ENCODE measurements at places on chromosomes 4 and X.

- DNase-seq: no peak
Measured at GRCh38 chr4:132266374-132266773, 882.7 kb upstream of the PCDH10 start.

GRCh38 chr4:110663738-110664444, 41.0 kb upstream of the PITX2 start:
- no peak for DNase-seq

DNA sequence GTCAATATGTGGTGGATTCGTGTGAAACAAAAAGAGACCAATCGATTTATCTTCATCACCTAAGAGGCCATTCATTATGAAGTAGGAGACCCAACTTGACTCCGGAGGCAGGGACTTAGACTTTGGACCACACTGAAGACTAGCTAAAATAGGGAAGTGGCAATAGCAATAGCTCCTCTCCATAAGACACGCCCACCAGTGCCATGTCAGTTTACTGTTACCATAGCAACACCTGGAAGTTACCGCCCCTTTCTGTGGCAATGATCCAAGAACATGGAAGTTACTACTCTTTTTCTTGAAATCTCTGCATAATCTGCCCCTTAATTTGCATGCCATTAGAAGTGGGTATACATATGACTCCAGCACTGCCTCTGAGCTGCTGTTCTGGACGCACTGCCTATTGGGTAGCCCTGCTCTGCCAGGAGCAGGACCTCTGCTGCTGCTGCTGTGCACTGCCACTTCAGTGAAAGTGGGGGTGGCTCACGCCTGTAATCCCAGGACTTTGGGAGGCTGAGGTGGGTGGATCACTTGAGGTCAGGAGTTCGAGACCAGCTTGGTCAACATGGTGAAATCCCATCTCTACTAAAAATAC, 163.2 kb downstream of the PRKX start:
- no peak for DNase-seq

DNA sequence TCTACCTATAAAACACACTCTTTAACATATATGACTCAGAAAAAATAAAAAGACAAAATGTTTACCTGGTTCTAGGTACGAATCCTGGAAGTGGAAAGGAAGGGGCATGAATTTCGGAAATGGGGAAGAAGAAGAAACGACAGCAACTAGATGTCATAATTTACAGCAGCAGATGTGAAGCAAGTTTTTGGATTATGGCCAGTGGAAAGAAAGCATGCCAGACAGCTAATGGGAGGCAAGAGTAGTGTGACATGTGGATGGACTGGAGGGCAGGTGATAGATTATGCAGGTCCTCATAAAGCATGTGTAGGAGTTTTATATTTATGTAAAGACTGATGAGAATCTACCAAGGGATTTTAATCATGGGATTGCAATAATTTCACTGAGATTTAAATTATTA, 279.0 kb upstream of the TACR3 start:
- DNase-seq: no peak

GRCh38 chrX:43813898-43814297, 68.4 kb downstream of the MAOB start:
- no peak for DNase-seq

DNA sequence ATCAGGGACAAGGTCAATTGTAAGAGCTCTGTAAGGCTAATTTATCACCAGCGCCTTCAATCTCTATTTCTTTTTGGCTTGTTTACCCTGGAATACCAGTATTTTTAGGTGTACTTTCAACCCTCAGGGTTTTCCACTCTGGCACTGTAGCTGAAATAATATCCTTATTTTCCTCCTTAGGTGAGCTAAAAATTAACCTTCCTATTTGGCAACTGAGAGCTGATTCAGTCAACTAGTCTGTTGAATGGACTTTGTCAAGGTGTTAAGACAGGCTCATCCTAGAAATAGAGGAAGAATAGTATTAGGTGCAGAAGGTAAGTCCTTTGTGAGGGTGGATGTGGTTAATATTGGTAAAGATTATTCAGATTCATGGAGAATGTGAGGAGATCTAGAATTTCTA, 101.3 kb upstream of the BANK1 start:
- DNase-seq: no peak

DNA sequence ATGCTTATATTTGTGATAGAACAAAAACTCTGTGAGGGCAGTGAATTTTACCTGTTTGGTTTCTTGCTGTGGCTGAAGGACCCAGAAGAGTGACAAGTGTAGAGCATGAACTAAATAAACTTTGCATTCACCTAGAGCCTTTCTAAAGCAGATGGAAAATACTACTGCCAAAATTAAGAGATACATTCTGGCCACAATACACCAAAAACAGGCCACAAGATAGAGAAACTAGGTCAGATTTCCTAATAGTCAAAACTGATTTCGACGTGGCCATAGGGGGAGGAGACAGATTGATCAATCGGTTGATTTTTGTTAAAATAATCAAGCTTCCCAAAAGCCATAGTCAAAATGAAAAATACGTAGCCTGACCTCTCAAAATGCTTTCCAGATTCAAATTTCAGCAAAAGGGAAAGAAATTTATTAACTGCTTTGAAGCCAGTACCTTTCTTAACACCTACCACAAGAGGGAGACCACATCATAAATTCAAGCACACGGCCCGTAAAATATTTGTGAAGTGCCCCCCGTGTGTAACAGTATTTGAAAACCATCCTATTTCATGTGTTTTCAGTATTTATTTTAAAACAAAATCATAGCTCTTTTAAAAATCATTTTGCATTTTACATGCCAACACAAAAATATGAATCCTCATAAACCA, 132.4 kb downstream of the CORIN start:
- DNase-seq: no peak

DNA sequence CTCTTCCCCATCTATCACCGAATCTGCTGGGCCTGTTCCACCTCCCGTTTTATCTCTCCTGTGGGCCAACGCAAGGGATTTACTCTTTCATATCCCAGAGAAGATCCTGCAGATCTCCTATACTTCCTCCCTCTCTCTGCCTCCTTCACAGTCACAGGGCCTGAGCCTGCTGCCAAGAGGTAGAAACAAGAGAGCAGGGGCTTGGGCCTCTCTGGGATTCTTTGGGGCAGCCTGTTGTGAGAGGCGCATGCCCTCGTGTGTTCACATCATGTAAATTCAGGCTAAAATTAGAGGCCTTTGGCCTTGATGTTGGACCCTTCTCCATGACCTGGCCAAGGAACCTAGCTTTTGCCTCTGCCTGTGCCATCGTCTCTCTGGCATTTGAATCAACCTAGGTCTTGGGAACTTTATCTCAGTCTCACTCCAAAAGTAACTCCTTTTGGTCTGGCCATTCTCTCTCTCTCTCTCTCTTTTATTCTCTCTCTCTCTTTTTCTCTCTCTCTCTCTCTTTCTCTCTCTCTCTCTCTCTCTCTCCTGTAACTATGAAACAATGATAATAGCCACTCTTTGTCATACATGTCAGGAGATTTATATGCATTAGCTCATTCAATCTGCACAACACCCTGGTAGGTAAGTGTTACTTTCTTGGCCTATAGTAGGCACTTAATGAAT, 20.0 kb upstream of the EFNB1 start:
- DNase-seq: no peak

DNA sequence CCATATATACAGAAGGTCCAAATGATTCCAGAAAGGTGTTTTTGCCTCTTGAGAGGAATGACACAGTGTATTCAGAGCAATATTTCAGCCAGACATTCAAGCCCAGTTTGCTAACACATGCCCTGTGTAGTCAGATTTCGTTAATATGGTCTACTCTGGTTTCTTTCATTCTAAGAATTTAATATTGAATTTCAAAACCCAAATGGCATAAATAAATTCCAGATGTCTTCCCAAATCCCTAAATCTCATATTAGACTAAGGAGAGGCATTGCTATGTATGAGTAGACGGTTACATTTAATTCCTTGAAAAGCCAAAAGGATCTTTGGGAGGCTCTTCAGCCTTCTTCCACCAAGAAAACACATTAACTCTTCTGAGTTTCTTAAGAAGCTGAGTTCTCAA, 66.3 kb upstream of the C1QTNF7 start:
- no peak for DNase-seq

- DNase-seq: no peak
Measured at GRCh38 chr4:110484767-110485166, 8.8 kb downstream of the ENPEP start.

DNA sequence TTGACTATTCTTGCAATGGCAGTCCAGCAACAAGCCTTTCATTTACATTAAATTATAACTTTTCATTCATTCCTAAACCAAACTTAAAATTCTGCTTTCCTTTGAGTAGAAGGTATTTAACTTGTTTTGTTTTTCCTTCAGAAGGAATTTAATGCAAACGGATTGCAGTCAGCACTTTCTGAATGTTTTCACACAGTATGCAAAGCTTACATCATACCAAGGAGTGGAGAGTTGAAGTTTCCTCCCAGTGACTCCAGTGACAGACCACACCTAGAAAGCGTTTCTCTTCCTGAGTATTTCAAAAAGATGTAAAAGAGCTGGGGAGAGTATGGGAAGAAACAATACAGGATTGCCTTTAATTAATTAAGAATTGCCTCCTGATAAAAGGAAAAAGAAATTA, 8.1 kb downstream of the EPGN start:
- no peak for DNase-seq

DNA sequence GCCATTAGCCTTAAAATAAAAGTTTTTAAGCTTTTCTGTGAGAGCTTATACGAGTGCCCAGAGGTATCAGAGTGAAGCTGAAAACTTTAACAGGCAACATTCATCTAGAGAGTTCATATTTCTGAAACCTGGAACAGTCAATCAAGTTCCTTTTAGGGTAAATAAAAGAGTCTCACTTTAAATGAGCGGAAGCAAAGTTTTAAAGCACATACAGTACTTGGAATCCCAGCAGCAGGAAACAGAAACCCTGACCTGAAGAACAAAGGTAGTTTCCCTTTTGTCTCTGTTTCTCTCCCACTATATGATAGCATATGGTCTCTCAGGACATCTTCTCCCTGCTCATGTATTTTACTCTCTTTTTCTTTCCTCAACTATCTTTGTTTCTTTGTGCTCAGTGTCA, 153.0 kb downstream of the ASB9 start:
- DNase-seq: no peak

- no peak for DNase-seq
Measured at GRCh38 chr4:20878806-20879205, 178.5 kb downstream of the PACRGL start.

DNA sequence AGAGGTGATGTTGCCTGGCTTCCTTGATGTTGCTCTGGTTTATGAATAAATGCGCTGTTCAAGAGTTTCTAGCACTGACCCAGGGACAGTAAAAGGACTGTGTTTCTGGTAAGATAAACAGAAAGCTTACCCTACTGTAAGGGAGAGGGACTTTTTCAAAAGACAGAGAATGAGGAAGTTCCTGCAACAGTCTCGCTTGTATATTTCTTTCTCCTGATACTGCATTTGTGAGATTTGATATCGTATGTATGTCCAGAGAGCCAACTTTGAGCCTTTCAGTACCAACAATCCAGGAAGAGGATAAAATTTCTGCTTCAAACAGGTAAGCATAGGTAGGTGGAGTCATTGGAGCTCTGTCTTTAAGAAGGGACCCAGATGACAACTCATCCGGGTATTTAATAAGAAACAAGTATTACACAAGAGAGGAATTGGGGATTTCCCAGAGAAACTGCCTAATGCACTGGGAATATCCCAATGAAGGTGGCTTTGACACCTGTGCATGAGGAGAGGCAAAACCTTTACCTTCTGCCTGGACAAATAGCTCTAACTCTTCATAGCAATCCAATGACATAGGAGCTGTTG, 773 bp downstream of the DAPP1 start:
- DNase-seq: no peak

DNA sequence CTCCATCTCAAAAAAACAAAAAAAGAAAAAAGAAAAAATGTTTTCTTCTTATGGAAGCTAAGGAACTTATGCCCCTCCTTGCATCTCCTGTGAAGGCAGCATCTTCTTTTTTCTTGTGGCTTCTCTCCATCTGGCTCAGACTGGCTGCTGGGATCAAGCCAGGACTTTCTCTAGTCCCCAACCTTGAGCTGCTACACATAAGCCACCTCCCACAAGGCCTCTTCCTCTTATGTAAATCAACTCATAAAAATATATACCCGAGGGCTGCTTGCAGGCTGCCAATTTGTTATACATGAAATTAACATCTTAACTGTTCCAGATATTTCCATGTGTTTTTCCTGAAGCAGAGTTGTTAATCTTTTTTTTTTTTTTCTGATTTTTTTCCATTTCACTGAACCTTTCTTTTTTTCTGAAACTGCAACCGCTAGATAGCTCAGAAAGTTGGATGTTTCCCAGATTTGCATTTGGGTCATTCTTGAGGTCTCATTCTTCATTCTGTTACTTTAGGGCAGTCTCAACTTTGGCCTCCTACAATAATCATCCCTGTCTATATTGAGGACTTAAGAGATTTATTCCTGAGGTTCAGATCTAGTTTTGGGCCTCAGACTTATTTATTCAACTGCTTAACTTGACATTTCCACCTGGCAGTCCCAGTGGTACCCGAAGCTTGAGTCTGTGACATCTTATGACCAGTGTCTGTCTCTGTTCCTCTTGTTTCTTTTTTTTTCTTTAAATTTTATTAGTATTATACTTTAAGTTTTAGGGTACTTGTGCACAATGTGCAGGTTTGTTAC, 10.3 kb downstream of the SNX25 start:
- no peak for DNase-seq

DNA sequence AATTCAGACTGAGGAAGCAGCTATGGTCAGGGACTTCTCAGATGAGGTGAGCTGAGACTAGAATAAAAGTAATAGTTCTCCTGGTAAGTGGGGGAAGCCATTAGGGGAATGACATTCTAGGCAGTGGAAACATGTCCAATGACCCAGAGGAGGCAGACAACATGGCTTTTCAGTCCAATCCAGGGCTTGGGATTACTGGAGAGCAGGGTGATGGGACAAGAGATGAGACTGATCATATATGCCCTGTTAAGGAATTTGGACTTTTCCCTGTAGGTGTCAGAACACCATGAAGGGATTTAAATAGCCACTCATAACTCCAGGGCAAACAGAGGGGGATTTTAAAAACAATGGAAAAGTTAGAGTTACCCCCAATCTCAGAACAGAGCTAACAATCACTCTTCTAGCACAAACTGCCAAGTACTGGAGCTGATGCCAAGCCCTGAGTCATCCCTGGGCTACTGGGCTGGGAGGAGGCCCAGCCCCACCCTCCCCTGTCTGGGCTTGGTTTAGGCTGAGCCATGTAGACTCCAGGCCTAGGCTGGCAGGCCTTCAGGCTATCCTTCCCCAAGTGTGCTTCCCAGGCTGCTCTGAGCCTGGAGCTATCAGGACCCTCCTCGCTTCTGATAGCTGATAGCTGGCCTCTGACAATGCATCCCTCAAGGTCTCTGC, 22.7 kb upstream of the MSN start:
- DNase-seq: no peak

DNA sequence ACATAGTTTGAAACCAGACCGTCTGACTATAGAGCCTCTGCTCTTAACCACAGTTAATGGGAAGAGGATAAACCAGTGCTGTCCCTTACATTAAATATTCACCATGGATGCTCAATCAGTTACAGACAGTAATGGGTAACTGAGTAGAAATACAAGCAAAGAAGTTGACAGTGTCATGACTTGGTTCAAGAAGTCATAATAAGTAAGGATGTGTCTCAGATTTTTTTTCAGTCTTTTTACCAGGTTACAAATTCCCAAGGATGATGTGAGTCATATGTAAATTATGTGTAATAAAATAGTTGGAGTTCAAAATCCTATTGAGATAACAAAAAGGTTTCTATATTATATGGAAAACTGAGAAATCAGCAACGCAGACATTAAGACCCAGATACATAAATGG, 31.1 kb downstream of the ZCCHC4 start:
- DNase-seq: no peak
